Esophagus mucosa (tissue), 1 donor: ENCODE measurements at places on chromosomes 2 and 18.

GRCh38 chr18:74623047-74623816 lies 25.6 kb downstream of the ZNF407 start:
- ATAC-seq = no peak

DNA sequence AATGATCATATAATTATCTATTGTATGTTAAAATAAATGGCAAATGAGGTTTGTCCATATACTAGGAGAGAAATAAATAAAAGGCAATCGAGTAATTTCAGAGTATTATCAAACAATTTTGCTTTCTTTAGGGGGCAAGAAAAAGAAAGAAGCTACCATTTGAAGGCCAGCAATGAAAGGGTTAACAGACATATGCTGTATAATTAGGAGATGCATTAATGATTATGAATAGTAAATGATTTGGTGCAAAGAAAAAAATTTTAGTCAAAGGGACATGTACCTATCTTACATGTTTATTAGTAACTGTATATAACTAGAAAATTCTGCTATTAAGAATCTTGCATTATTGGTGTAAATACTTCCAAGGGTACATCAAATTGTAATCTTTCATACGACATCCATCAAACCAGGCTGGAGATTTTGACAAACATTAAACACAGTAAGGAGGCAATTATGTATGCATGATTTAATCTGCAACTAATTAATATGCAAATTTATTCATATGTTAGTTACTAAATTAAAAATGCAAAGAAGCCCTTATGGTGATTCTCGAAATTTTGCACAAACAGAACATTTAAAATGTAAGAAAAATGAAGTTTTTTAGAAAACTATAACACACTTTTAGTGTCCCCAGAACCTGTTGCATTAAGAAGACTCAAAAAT lies 251.4 kb downstream of the TCF4 start:
- ATAC-seq = no peak

DNA sequence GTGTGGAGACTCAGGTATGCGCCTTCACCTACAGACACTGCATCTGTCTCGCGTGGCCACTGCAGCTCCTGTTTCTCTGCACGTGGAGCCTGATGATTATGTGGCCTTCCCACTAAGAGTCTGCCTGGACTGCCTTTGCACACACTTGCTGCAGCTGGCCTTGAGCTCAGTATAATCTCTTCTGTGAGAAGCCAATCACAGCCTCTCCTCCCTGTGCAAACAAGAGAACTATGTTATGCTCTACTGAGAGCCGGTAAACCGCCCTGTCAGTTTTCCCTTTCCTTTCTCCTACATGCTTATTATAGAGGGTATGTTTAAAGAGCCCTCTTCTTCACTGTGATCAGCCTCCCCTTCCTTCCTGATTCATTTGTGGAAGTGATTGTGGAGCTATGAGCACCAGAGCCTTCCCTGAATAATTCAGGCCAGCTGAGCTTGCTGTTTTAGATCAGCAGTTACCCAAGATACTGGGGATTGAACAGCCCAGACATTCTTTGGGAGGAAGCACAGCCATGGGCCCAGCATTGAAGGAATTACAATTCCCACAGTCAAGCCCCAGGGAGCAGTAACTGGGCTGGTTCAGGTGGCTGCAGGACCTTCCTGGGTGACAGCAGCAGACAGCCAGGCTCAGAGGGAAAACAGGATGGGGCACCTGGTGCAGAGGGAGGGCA lies 3.7 kb upstream of the TGFA start:
- ATAC-seq = peak; percentile 56

- ATAC-seq = no peak
Measured at GRCh38 chr2:44770221-44771195, 171.0 kb upstream of the SIX3 start.

DNA sequence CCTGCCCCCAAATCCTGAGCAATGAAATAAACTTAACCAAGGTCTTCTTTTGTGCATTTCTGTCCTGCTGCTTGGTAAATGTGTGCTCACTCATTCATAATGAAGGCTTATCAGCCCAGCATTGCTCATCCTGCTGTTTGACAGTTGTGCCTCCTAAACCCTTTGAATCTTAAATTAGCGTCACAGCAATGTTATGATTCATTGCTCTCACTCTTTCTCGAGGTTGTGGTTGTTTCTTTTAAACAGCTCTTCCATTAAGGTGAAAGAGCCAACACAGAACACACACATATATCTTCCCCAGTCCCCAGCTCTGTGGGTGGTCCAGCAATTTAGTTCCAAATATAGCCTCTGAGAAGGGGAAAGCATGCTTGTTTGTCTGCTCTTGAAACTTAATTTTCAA lies 84.0 kb downstream of the EVA1A start:
- ATAC-seq = no peak

GRCh38 chr18:23837591-23837990 lies 148.3 kb downstream of the LAMA3 start:
- ATAC-seq = no peak

- no peak for ATAC-seq
Measured at GRCh38 chr2:177602611-177603164, 210.1 kb downstream of the AGPS start.

DNA sequence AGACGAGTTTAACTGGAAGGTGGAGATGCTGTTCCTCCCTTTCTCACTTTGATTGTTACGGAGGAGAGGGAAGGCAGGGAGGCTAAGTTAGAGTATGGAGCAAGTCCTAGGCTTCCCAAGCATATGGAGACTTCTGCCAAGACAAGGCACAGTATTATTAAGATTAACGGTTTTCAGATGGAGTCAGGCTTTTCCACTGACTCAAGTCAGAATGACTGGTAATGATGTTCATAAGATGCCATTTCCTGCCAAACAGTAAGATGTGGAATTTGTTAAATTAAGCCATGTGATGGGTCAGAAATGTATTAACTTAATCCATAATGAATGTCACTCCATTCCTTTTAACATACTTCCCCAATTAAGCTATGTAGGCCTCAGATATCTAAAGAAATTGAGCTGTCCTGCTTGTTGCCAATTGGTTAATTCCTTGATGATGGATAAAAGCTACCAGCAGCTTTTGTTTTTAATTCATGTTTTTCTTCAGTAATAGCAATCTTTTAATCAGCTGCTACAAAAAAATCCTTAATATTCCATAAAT lies 383.7 kb downstream of the ZNF521 start:
- no peak for ATAC-seq

DNA sequence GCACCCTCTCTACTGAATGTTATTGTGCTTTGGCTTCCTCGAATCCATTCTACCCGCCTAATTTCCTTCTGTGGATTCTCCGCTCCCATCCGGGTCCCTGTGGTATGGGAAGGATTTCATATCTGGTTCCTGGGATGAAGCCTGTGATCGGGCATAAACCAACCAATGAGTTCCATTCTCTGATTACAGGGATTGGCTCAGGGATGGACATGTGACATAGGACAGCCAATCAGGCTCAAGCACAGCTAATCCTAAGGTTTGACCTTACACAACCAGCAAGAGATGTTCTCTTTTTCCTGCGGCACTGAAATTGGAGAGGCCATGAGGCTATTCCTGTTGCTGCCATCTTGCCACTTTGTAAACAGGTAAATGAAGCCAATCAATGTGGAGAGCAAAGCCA lies 168.1 kb upstream of the SMAD2 start:
- ATAC-seq = peak; percentile 25

DNA sequence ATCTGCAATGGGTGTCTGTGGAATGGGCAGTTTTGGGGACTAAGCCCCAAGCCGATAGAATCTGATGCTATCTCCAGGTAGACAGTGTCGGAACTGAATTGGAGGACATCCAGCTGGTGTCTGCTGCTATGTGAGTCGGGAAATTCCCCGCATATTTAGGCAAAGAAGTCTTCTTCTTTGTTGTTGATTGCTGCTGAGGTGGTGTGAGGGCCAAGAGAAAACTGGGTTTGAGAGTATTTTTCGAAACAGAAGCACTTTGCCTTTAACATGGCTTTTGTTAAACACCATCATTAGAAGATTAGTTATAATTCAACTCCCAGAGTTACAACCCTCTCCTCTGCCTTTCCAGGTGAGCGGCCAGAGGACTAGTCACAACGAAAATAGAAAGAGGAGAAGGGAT lies 49.4 kb upstream of the ACTR3 start:
- no peak for ATAC-seq

DNA sequence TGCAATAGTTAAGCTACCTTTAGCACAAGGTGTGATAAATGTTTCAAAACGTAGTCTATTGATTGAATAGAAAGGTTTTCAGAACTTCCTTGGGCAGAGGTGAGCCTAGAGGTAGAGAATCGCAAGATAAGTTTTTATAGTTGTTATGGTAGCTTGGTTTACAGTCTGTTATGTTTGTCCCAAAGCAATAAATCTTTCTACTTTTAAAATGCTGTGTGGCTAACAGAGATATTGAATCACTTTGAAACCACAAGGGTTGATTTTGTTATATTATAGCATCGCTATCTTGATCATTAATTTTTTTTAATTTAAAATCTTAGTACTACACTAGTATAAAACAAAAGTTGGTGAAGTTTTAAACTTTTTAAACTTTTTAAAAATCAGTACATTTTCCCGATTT lies 126.7 kb downstream of the TMEM182 start:
- no peak for ATAC-seq

DNA sequence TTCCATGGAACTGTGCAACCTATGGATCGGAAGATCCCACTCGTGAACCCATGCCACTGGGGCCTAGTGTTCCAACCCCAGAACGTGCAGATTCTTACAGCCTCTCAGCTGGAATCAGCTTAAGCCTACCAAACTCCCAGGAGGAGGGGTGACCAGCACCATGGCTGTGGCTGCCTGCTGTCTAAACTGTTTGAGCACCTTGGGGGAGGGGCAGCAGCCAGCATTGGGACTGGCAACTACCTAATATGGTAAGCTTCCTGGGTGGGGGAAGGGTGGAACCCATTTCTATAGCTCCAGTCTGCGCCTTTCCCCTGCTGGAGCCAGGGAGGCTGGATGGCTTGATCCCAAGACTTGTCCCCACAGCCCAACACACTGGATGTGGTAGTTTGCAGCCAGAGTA lies 10.7 kb upstream of the POLE4 start:
- ATAC-seq = no peak

GRCh38 chr2:102473020-102473419 lies at the start of gene SLC9A4:
SLC9A4 (plus strand) TSS chr2:102473226; CDS start chr2:102473760, 534 bp downstream.
- ATAC-seq = peak; percentile 74

- no peak for ATAC-seq
Measured at GRCh38 chr2:39731546-39731945, 47.5 kb downstream of the THUMPD2 start.

- no peak for ATAC-seq
Measured at GRCh38 chr2:216554286-216554685, 55.6 kb downstream of the RPL37A start.

GRCh38 chr2:60517446-60517845 lies 36.0 kb downstream of the BCL11A start:
- ATAC-seq = no peak

DNA sequence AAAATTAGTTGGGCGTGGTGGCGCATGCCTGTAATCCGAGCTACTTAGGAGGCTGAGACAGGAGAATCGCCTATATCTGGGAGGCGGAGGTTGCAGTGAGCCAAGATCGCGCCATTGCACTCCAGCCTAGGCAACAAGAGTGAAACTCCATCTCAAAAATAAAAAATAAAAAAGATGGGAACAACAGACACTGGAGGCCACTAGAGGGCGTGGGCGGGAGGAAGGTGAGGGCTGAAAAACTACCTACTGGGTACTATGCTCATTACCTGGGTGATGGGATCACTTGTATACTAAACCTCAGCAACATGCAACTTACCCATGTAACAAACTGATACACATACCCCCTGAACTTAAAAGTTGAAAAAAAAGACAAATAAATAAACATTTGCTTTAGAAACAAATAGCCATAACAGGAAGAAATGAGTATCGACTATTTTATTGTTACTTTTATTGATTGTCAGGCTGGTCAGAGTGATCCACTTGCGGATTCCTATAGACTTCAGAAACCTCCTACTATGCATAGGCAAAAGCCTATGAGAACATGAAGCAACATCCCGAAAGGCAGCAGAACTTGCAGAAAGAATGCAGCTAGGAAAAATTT lies 61.0 kb downstream of the TMEM163 start:
- no peak for ATAC-seq

- peak; percentile 80 for ATAC-seq
Measured at GRCh38 chr18:22348521-22349316, 69.0 kb downstream of the CTAGE1 start.

GRCh38 chr2:158766524-158766923 lies 28.6 kb upstream of the DAPL1 start:
- ATAC-seq = peak; percentile 49

GRCh38 chr2:75157435-75157834 lies 41.9 kb downstream of the TACR1 start:
- no peak for ATAC-seq

DNA sequence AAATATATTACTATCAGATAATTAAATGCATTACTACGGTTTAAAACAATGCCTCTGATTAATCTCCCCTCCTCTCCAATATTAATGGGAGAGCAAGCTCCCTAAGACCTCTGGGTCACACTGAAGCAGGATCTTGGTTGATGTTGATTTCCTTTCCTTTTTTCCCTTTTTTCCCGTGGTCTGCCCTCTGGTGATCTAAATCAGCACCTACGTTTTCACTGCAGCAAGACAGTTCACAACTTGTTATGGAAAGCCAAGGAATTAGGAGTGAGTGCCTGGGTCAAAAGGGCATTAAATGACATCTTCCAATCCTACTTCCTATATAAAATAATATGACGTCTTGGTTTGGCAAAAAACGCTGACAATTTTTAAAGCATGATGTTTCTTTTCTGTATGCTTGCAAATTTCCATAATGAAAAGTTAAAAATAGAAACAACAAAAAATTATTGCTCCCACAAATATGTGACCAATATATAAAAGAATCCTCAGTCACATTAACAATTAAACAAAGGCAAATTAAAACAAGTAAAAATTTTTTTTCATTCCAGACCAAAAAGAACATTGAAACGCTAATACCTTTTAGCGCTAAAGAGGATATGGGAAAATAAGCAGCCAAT lies 7.9 kb upstream of the CFAP36 start:
- no peak for ATAC-seq

DNA sequence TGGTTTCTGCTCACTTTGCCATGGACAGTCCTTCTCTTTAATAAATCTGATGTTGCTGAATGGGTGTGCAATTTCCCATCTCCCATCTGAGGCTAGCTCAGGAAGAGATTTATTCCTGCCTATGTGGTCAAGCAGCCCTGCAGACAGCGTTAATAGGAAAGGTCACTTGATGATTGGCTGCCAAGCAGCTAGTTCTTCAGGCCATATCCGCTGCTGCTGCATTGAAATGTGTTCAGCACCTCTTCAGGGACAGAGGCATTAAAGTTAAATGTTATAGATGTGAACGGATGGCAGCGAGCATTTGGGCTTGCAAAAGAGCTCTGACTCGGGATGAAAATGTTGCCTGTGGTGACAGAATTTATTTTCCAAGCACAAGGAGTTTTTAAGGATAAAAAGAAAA lies 474.2 kb downstream of the PIK3C3 start:
- ATAC-seq = no peak

GRCh38 chr2:119315241-119315925 lies 51.3 kb downstream of the C2orf76 start:
- peak; percentile 77 for ATAC-seq

- peak; percentile 37 for ATAC-seq
Measured at GRCh38 chr18:26103579-26103978, 13.2 kb upstream of the SS18 start.

GRCh38 chr2:168006498-168006897 lies 240.9 kb downstream of the STK39 start:
- ATAC-seq = no peak

GRCh38 chr18:7684966-7685365 lies 117.8 kb downstream of the PTPRM start:
- ATAC-seq = no peak

GRCh38 chr2:96344011-96344410 lies 8.4 kb downstream of the NCAPH start:
- peak; percentile 68 for ATAC-seq
